Breast epithelium (tissue), 4 donors: ENCODE measurements at places on chromosomes 3 and 15. TPM values are rescaled to one million over a fixed set of nuclear protein-coding genes. Genes with fewer than 3 reads are reported as not detected.

DNA sequence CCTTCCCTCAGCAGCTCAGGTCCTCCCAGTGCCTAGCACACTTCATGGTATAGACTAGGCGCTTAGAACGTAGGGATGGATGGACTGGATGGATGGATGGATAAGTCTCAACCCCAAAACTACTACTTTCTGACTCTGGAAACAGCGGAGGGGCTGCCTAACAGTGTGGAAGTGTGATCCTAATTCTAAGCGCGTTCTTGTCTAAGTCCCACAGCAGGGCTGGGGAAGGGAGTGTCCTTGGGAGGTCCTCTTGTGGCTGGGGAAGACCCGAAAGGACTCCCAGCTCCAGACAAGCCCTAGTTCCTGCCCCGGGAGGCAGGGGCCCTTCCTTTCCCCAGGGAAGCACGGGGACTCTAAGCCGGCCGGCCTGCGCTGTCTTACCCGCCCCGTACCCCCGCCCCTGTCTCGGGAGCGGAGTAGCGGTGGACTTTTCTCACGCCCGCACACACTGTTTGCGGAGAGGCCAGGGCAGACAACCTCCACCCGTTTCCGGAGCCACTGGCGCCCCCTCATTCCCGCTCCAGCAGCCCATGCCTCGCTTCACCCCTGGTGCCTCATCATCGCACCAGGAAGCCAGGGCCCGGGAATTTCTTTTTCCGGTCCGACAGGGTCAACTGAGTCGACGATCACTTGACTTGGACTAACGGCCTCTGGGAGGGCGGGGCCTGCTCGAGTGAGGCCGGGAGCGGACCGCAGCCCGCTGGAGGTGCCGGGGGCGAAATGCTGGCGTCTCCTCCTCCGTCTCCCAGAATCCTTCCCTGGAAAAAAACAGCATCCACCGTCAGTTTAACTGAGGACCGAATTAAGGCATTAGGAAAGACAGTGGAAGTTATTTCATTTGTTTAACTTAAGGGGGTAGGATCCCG is 133.3 kb downstream of the TBC1D2B start:
- DNase-seq = peak; percentile 74

DNA sequence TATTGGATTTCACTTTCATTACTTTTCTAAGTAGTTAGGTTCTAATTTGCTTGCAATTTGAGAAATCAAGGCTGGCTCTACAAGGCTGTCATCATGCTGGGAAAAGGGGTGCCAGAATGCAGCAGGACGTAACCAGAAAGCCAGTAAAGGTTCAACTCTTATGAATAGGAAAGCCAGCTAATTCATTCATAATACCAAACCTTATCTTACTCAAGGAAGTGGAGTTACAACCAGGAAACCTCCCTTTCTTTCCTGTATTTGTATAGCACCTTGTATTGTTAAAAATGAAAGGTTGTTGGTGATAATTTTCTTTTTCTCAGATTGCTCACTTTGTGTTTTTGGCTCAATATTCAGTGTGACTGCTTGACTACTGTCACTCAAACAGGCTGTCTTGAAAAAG is 109.4 kb downstream of the FILIP1L start:
- DNase-seq = no peak

- DNase-seq = no peak
Measured at GRCh38 chr3:194178669-194179068, 42.7 kb downstream of the HES1 start.

DNA sequence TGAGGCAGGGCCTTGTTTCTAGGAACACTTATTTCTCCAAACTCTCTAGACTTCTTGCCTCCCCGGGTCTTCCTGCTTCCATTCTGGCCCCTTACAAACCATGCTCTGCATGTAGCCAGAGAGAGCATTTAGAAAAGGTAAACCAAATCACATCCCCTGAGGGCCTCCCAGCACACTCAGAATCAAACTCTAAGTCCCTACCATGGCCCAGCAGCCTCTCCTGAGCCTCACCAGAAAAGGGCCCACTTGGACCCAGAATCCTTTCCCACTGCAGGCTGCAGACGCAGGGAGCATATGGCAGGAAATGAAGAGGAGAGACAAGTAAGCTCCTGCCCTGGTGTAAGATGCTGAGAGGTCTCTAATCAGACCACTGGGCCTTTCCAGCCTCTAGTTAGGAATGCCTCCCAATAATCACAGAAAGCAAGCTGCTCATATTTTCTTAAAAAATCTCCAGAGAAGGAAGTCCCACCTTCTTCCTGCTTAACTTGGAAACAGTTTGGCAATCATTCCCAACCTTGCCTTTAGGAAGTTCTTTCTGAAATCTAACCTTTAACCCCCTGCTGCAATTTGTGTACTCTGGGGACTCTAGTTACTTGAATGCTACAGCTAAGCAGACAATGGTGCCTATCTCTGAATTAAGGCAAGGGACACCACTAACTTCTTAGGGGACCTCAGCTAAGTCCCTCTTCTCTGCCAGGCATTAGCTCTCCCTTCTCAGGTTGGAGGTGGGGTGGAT is 4.2 kb downstream of the AMOTL2 start:
- DNase-seq = no peak

GRCh38 chr15:90545095-90545494 is 15.4 kb downstream of the CRTC3 start:
- no peak for DNase-seq

DNA sequence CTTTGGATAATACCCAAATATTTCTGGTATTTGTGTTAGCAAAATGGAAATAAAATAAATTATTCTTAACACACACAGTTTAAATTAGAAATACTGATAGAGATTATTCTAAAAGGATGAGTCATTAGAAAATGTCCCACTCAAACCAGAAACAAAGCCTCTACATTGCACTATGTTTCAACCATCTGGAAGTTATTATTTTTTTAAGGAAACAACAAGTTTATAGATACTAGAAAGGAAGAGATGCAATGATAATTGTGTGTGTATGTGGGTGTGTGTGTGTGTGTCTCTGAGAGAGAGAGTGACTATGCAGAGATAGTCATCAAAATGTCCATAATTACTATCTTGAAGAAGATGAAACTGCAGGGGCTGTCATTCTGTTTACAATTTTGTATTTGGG is 1340.5 kb downstream of the ROBO1 start:
- no peak for DNase-seq

- no peak for DNase-seq
Measured at GRCh38 chr15:101035611-101036010, 116.5 kb downstream of the LRRK1 start.

The ANKRD34C gene
- not detected for total RNA-seq

- no peak for DNase-seq
Measured at GRCh38 chr3:127680146-127680661, 7.5 kb downstream of the ABTB1 start.

- no peak for DNase-seq
Measured at GRCh38 chr3:74067296-74067695, 442.6 kb upstream of the PDZRN3 start.

The SIDT1 gene
- total RNA-seq = 3.8 TPM

DNA sequence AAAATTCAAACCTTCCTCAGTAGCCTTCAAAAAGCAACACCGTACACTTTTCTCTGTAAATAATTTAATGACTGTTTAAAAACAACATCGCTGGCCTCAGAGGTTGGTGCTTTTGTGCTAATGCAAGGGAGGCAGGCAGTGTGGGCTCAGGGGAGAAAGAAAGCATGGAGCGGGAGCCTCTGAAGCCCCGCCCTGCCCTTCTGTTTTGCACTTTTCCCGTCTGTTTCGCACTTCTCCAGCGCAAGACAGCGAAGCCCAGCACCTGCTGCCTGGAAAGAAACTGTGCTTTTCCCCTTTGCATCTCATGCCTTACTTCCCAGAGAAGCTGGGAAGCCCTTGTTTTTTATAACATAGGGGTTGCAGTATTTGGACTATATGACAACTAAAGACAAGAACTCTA is 23.1 kb downstream of the TRPM1 start:
- DNase-seq = no peak

The TTC21A gene
- 13.1 TPM for total RNA-seq

DNA sequence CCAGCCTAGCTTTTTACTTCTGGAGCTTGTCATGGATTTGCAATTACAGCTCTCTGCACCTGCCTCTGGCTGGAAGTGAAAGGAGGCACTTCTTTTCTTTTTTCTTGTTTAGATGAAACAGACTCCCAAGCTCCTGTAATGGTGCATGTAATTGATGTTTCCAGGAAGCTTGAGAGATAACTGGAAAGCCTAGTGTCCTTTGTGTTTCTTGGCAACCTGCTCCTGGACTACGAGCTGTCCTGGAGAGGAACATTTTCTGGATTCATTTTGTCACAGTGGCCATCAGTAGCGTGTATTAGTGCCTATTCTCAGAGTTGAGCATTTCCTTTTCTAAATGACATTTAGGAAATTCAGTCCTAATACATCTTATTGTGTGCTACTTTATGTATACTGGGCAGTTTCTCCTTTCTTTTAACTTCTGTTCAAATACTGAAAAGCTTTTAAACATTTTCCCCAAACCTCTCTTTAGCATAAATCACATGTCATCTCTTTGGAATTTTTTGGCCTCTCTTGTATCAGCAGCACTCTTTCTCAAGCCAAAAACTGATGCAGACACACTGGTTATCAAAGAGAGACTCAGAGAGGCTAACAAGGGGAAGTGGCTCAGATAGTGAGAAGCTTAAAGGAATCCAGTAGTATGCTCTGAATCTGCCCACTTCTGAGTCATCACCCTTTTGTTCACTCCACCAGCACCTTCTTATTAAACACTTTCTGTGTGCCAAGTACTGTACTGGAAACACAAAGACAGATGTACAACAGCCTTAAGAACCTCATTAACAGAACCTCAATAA is 62.6 kb upstream of the SLC2A2 start:
- DNase-seq = no peak

DNA sequence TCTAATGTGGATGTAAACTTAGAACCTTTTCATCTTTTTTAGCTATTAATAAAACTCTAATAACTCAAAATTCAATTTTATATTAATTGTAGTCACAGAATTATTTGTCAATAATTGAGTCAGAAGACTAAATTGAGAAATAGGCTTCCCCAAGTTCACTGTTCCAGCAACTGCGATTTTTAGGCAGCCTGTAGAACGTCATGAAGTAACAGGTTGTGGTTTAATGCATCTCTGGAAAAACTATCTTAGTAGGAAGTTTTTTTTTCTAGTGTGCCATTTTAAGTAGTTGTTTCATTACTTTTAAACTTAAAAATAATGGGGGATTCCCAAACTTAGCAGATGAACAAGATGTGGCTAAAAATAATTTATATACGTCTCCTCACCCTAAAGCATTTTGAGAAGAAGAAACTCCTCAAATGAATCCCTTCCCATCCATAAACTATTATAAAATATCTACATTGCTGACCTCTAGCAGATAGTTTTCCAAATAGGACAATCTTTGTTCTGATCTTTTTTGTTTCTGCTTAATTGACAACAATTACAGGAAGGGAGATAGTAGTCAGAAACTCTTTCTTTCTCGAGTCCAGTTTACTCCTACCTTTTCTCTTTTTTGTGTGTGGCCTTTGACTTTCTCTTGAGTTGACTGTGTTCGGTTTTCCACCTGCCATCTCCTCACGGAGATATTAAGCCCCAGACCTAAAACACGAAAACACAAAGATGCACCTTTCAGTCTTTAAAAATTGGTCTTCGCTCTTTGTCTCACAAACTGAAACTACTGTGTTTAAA is 43.1 kb downstream of the LRCH3 start:
- DNase-seq = no peak

- DNase-seq = no peak
Measured at GRCh38 chr3:45690336-45691035, 1.3 kb downstream of the SACM1L start.

DNA sequence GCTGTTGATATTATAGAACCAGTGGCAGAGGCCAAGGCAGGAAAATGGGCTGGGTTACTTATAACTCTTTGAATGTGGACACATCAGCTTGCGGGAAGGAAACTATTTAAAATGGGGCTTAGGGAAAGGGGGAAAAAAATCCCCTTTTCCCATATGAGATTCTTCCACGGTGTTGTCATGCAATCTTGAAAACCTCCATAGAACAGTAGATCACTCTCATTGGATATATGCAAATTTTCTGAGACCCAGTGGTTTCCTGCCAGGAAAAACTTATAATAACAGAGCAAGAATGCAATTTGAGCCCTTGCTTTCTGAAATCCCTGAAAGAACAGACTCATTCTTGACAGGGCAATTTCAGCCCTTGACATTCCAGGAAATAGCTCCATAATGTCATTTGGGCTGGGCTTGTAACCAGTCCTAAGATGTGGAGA is 31.1 kb downstream of the TMEM212 start:
- DNase-seq = no peak

GRCh38 chr3:81958972-81959640 is 197.7 kb upstream of the GBE1 start:
- DNase-seq = no peak

GRCh38 chr3:101259485-101260341 is 60.7 kb downstream of the IMPG2 start:
- DNase-seq = no peak

- no peak for DNase-seq
Measured at GRCh38 chr3:171005648-171006047, 20.9 kb downstream of the SLC2A2 start.

DNA sequence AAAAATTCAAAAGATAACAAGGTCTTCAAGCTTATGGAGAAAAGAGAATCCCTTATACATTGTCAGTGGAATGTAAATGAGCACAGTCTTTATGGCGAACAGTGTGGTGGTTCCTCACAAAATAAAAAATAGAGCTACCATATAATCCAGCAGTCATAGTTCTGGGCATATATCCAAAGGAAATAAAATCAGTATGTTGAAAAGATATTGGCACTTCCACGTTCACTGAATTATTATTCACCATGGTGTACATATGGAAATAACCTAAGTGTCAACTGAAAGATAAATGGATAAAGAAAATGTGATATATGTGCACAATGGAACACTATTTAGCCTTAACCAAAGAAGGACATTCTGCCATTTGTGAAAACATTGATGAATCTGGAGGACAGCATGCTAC is 1161.2 kb downstream of the ROBO2 start:
- no peak for DNase-seq

DNA sequence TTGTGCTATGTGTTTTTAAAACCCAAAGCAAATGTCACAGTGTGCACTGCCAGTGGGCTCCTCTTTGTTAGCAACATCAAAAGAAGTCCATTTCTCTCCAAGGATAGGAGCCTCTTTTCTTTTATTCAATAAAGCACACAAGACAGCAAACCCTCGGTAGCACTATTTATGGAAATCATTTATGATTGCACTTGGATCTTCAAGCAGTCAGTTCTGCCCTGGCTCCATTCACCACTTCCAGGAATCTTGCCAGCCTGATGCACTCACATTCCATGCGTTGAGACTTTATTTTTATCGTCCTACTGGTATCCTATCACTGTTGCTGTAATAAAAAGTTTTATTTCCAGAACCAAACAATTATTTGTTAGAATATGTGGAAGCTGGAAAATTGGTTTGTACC is 412.1 kb downstream of the TBL1XR1 start:
- no peak for DNase-seq
